ENCODE measurements at places on chromosomes 16 and 17.

DNA sequence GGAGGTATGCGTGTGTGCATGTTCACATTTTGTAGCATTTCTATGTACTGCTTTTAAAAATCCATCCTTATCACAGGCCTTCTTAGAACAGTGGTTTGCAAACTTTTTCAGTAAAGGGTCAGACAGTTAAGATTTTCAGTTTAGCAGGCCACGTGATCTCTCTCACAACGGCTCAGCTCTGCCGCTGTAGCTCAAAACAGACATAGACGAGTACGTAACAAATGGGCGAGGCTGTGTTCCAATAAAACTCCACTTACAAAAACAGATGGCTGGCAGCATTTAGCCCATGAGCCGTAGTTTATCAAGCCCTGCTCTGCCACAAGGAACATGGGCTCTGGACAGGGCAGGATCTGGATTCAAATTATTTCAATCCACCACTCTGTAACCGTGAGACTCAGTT, 141.8 kb downstream of the XYLT1 start:
- DNase-seq = no peak

DNA sequence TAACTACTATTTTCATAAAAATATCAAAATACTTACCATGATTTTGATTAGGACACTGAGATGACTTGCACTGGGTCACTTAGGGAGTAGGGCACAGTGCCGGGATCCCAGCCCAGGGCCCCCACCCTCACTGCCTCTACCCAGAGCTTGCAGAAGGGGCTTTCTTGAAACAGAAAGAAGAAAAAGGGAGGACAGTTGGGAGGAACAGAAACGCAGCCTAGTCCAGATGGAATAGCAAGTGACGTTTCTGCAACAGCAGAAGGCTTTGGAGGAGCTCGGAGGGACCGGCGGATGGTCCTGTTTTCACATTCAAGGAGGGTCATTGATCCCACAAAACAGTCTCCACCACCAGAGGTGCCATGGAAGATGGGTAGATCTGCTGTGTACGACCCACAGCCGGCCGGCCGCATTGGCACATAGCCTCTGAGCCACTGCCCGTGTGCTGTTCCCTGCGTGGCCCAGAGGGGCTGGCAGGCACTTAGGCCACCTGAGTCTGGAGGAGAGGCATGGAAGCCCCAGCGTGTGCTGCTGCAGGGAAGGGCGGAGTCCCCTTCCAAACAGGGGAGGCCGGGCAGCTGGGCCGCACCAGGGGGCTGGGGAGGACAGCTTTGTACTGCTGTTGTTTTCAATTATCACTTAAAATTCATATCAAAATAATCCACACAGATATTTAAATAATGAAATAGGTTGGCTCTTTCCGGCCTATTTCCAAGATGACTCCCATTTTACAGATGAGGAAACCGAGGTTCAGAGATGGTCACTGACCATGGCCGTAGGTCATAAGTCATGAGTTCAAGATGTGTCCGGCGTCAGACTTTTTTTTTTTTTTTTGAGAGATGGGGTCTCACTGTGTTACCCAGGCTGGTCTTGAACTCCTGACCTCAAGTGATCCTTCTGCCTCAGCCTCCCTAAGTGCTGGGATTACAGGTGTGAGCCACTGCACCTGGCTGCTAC, 22.9 kb upstream of the GSG1L start:
- DNase-seq = no peak

DNA sequence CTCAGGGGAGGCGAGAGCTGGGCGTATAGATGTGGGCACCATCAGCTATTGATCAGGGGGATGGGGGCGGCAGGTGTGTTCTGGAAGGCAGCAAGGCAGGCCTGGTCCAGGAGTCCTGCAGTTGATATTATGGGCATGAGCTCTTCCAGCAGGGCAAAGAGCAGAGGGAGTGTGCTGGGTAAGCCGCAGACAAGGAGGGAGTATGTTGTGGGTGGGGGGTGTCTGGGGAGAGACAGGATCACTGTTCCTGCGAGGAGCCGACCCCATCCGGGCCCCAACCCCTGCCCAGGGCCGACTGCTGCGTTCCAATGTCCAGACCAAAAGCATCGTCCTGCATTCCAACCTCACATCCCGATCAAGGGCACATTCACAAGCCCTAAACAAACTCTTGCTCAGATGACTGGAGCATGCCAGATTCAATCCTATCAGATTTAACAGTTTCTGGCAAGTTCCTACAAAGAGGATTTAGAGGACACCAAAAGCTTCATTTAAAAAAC, 9.2 kb downstream of the MXRA7 start:
- no peak for DNase-seq

GRCh38 chr16:49498666-49499413, 125.2 kb downstream of the C16orf78 start:
- no peak for DNase-seq

DNA sequence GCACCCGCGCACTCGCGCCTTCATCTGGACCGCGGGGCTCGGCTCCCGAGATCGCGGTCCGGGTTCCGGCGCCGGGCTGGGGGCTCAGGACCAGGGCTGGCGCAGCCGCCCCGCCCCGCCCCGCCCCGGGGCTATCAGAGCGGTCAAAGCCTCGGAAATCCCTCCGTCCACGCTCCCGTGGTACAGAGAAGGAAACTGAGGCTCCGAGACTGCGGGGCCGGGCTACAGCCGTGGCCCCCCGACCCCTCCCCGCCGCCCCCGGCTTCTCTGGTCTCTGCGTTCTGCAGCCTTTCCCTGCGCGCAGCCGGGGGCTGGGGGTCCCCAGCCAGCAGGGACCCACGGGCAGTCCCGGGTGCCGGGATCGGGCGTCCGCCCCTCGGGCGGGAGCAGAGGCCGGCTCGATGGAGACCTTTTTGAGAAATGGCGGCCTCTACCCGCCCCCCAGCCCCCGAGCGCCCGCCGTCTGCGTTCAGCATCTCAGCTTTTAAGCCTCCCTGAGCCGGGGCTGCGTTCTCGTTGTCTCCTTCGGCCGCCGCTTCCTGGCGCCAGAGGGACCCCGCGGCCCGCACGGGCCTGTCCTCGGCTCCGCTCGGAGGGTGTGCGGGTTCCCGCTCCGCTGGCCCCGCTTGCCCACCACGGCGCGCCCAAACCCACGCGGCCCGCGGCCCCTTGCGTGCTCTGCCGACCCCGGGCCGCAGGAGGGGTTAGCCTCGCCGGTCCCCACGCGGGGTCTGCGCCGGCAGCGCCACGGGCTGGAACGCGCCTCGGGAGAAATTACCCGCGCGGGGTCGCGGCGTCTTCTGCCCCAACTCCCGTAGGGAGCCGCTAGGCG, 1.5 kb upstream of the NPTX1 start:
- DNase-seq = no peak

DNA sequence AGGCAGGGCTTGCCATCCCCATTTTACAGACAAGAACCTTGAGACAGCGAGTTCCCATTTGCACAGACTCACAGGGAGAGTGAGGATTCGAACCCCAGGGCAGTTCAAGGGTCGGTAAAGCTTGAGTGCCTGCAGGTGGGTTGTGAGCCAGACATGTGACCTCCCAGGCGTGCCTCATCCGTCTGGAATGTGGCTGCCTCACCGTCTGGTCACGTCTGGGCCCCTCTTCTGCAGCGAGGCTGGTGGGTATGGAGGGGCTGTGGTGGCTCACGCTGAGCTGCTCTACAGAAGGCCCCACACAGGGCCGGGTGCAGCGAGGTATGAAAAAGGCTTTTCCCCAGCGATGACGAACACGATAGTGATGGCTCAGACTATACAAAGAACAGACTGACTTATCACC, 35.8 kb upstream of the LHX1 start:
- DNase-seq = no peak

DNA sequence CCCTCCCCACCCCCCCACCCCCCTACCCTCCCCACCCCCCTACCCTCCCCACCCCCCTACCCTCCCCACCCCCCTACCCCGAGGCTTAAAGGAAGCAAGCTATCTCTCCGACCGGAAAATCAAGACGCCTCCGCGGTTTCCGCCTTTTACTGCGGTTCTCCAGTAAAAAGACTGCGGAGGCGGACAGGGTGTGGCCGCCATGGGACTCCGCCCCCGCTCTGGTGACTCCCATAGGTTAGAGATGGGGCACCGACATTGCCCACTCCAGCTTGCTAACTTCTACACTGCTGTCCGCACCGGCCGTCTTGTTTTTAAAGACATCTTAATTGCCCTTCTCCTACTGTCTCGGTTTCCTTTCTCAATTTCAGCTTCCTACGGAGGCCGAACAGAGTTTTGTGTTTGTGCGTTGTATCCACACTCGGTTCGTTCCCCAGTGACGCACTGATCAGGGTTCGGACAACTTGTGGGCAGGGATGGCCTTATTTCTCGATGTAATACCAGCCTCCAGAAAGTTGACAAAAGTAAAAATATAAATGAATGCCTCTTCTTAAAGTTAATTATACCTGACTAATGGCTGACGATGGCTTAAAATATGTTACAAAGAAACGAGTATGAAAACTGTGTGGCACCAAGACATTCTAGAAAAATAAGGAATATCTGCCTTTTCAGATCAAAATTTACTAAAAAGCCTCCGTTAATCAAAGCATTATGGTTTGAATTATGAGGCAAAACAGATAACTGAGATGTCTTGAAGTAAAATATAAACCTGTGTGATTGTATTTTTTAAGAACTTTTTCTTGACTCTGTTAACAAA, 1.1 kb upstream of the ZNF200 start:
- DNase-seq = no peak

DNA sequence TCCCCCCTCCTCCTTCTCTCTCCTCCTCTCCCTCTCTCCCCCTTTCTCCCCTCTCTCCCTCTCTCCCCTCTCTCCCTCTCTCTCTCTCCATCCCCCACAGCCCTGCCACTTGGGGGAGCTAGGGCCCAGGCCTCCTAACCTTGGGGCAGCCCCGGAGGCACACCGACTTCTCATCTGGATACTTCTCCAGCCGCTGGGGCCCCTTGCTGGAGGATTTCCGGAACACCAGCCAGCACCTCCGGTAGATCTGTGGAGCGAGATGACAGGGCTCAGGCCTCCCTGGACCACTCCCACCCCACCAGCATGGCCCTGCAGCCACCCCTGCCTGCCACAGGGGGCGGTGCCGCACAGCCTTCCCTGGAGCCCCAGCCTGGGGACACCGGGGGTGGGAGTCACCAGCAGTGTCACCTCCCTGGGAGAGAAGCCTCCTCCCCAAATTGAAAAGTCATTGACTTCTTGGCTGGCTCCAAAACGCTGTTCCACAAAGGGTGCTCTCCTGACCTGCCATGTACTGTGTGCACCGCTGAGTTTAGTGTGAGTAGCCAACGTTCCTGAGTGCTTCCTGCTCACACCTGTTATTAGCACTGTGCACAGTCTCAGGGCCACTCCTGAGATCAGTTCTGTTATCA, 10.5 kb downstream of the DOK4 start:
- DNase-seq = no peak

- no peak for DNase-seq
Measured at GRCh38 chr16:47778106-47778801, 317.1 kb downstream of the PHKB start.

- peak; percentile 78 for DNase-seq
Measured at GRCh38 chr17:50026837-50027171, 29.1 kb upstream of the ITGA3 start.

DNA sequence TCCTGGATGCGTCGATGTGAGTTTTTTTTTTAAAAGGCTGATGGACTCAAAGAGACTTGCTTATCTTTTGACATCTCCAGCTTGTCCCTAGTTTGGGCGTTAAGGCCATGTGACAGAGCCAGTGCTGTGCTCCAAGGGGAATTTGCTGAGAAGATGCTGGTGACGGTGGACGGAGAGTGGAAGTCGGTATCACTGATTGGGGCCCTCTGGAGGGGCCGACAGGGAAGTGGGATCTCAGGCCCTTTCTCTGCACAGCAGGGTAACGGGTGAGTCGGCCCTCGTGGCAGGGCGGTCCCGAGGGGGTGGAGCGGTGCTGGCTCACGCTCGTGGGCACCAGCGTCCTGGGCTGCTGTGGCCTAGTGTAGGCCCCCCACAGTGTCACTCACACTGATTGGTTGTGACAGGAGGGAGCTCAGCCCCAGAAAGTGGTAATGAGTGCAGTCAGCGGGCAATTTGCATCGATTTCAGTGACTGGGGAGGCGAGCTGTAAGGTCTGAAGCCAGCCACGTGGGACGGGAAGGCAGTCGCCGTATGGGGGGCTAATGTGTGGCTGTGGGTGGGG, 91.3 kb downstream of the TBC1D16 start:
- no peak for DNase-seq

DNA sequence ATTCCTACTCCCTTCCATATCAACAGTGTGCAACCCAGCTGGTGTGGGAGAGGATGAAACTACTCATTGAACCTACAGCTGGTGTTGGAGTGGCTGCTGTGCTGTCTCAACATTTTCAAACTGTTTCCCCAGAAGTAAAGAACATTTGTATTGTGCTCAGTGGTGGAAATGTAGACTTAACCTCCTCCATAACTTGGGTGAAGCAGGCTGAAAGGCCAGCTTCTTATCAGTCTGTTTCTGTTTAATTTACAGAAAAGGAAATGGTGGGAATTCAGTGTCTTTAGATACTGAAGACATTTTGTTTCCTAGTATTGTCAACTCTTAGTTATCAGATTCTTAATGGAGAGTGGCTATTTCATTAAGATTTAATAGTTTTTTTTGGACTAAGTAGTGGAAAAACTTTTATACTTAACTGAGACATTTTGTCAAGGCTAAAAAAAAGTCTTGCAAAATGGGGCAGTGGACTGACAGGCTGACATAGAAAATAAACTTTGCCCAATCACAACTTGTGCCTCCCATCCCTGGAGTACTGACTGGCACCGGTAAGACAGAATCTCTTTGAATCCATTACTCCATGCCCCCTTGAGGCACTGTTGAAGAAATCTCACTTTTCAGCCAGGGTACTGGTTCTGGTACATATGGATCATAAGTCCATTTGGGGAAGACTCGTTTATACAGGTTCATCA, 12.5 kb downstream of the TSR1 start:
- DNase-seq = no peak

DNA sequence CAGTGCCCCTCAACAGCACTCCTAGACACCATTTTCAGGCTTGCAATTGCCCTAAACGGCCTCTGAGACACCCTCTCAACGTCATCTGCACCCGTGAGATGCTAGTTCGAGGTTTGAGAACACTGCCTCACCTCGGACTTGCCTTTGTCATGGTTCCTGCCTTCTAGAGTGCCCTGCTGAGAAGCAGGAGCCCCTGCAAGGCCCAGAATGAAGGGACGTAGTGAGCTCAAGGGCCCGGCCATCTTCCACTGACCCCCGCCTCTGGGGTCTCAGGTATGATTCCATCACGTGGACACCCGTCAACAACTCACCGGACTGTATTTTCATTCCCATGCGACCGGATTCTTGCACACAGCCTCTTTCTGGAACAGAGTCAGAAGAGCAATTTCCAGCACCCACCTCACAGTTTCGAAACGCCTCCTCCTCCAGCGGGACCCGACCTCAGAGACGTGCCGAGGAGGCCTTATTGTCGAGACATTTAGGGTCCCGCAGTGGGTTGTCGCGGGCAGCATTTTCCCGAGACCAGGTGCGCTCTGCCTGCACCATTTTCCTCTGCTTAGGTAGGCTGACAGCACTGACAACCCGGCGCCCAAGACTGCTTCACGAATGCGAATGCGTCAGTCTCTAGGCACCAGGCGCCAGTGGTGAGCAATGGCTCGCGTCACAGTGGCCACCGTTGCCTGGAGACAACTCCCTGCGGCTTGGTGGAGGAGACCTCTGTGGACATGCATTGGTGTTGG, 999.9 kb downstream of the KCNJ18 start:
- no peak for DNase-seq

GRCh38 chr16:16175296-16175695, 48.0 kb downstream of the ABCC6 start:
- no peak for DNase-seq

- DNase-seq = no peak
Measured at GRCh38 chr16:66950437-66950836, 10.6 kb upstream of the CES3 start.

GRCh38 chr17:75168998-75169397, 13.8 kb downstream of the SUMO2 start:
- DNase-seq = no peak
